ENCODE measurements at places on chromosomes 7 and 10.

- DNase-seq = no peak
These were observed 59.9 kb upstream of the KAT6B start for GRCh38 chr10:74766501-74766900.

- DNase-seq = no peak
These were observed 46.3 kb downstream of the MTPN start for GRCh38 chr7:135930565-135931461.

- DNase-seq = no peak
These were observed 77.5 kb upstream of the INSIG1 start for GRCh38 chr7:155219947-155220769.

- no peak for DNase-seq
These were observed 101.8 kb downstream of the EGFR start for GRCh38 chr7:55120501-55121198.

- no peak for DNase-seq
These were observed 777.4 kb downstream of the SORCS1 start for GRCh38 chr10:106387063-106387462.

DNA sequence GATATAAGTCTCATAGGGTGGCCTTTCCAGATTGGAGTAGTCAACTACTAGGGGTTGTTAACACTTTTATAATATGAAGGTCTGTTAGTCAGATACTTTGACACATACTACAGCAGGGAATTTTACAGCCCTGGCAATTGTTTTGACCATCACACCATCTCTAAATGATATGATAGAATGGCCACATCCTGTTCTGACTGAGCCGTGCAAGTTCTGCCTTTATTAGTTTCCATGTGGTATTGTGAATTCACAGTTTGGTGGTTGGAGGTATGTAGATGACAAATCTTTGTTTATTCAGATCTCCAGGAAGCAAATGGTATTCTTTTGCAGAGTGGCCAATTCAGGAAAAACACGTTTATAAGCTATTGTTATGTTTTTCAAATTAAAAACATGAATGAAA lies 83.0 kb downstream of the NRG3 start:
- no peak for DNase-seq

DNA sequence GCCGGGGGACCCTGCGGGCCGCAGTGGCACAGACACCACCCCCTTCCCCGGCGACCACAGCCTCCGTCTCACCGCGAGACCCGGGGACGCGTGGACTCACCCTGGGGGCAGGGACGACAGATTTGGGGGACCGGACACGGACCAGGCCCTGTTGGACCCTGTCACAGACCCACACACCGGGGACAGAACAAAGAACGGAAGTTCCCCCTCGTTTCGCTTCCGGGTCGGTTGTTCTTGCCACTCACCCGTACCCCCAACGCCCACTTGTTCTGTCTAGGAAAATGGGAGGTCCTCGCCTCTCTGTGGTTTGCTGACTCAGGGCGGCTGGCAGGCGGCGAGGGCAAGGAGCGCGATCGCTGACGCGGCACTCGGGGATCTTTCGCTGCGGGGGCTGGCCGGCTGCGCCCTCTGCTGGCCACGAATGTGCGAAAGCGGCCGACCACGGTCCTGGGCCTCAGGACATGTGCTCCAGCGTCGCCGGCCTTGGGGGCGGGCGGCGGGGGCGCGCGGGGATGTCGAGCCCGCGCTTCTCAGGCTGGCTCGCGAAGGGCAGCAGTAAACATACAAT lies at the start of gene ZNF3:
Gene ZNF3, minus strand, starts transcription at position 189 of the 568 bp plus-strand sequence. CDS start 4,366 bp downstream, outside the sequence.
- peak; percentile 99 for DNase-seq

- DNase-seq = peak; percentile 64
These were observed 132.2 kb upstream of the FAM20C start for GRCh38 chr7:60017-60675.

DNA sequence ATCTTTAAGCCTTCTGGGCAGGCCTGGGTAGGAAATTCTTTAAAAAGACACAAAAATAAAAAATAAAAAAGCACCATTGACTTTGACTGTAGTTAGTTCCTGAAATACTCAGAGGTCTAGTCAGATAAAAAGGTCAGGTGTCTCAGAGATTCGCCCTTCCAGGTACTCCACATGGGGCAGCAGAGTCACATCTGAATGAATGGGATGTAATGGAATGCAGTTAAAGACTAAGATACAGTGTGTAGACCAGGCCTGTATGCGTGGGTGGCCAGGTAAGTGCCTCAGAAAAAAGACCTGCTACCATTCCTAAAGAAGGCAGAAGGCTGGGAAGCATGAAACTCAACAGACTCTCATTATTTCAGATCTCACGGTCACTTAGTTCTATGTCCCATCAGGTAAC lies 68.6 kb upstream of the SEM1 start:
- DNase-seq = no peak

DNA sequence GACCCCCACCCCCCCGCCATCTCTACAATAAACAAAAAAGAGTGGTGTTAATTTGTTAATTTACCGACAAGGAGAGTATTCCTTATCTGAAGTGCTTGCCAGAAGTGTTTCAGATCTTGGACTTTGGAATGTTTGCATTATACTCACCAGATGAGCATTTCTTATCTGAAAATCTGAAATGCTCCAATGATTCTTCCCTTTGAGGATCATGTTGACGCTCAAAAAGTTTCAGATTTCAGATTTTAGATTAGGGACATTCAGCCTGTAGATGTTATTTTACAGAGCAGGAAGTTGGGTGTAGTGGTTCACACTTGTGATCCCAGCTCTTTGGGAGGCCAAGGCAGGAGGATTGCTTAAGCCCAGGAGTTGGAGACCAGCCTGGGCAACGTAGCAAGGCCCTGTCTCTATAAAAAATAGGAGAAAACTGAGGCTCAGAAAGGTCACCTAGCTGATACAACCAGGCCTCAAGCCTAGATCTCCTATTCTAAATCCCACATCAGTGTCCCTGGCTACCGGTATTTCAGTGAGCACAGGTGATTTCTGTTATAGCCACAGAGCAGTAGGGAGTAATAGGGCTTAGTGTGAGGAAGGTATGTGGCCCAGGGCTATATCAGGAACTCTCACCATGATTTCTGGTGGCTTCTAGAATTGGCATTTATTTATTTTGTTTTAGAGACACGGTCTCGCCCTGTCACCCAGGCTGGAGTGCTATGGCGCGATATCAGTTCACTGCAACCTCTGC lies 35.4 kb downstream of the TMEM120A start:
- DNase-seq = no peak

- DNase-seq = no peak
These were observed 29.4 kb upstream of the PCGF5 start for GRCh38 chr10:91190876-91191583.

DNA sequence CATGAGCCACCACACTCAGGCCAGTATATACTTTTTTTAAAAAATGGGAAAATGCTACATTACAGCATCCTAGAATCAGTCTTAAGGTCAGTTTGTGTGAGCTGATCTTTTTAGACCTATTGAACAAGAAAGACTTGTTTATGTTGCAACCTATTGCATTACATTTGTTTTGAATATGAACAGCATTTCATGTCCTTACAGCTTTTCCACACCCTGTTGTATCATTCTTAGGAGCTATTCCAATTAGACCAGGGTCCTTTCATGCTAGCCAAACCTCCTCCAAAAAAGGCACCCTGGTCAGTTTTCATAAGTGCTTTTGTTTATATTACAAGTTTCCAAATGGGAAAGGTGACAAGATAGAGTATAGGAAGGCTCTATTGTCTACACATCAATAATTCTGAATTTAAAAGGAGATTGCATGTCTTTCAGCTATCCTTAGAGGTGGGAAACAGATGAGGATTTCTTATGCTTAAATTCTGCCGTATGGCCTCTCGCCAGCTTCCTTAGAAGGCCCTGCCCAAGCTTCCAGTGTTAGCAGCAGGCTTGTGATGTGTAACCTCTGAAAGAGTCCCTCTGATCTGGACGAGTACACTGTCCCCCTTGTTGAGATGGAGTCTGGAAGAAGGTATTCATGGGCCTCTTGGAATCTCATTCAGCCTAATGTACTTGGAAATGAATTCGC lies 171.9 kb downstream of the OTUD1 start:
- DNase-seq = no peak

DNA sequence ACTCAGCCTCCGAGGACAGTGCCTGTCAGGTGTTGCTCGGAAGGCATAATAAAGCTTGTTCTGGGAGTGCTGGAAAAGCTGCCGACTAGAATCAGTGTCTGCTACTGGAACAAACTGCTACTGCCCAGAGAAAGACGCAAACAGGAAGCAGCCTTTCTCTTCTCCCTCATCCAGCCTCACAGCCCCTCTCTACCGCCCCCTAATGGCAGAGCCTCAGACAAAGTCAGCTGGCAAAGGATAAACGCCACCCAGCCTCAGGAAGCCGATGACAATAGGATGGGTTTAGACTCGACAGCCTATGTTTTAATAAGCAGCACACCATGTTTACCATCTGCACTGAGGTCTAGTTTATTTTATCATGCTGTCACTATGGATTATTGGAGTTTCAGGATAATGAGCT lies 169.5 kb upstream of the LYZL1 start:
- DNase-seq = no peak

DNA sequence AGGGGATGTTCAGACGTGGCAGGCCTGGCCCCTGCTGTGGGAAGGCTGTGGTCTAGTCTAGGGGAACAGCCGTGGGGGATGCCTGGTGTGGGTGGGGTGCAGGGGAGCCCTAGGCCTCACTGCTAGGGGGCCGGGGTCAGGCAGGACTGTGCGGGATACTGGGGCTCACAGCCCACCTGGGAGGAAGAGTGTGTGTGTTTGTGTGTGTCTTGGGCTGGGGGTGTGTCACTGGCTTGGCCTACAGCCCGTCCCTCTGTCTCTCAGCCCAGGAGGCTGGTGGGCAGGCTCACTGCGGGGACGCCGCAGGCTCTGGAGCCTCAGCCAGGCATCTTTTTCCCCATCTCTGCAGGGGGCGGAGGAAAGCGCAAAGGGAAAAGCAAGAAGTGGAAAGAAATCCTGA lies 118.8 kb downstream of the GRK5 start:
- no peak for DNase-seq

- DNase-seq = no peak
These were observed 88.1 kb upstream of the DDC start for GRCh38 chr7:50653126-50653864.

GRCh38 chr7:113710310-113711096 lies 208.3 kb downstream of the PPP1R3A start:
- no peak for DNase-seq

DNA sequence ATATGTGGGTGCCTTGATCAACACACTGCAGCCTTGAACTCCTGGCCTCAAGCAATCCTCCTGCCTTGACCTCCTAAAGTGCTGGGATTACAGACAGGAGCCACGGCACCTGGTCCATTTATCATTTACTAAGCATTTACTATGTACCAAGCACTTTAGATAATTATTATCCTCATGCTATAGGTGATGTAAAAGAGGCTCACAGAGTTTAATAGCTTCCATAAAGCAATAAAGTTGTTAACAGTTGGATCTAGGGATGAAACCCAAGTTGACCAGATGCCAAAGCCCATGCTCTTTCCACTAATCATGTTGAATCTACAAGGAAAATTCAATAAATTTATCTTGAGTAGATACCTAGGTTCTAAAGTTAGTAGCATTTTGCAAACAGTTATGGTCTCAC lies 5.0 kb downstream of the NAPEPLD start:
- DNase-seq = no peak
